Stimulated activated CD8-positive, alpha-beta memory T cell treated with anti-CD3 and anti-CD28 coated beads, Interleukin-15, amount 100 ng/mL, for 1 hour (primary cell): ENCODE measurements at places on chromosomes 4 and X.

DNA sequence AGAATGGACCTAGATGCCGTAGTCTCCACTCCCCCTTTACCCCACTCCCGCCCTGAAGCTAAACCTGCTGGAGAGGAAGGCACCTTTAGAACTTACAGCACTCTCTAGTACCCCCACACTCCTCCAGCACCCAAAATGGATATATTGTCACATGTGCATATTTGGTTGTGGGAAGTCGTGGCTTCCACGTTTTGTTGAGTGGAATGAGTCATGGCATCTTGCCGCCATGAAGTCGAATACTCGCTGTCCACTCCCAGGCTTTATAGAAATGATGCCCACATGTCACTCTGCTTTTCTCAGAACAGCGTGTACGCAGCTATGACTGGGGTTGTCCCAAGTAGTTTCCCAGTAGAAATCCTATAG, 545 bp downstream of the ABCE1 start:
- peak; percentile 20 for DNase-seq

DNA sequence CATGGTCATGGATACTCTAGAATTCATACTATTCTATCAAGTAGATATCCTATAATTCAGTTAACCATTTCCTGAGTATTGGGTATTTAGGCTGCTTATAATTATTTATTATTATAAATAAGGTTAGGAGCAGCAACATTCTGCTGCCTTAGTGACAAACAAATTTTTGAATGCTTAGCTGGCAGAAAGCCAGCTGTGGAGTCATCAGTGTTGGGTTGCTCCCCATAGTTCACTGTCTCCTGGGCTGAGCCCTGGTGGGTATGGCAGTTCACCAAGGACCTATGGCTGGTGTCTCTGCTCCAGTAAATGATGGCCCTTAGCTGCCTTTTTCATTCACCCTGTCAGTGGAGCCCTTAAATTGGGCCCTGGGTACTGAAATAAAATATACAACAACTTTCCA, 61.8 kb downstream of the SMARCA5 start:
- no peak for DNase-seq

GRCh38 chrX:110182362-110182761, 135.5 kb downstream of the AMMECR1 start:
- no peak for DNase-seq

- no peak for DNase-seq
Observed at GRCh38 chr4:99806545-99806944, 10.1 kb upstream of the DAPP1 start.

GRCh38 chr4:7465017-7465416, 30.3 kb upstream of the PSAPL1 start:
- no peak for DNase-seq

- DNase-seq = no peak
Observed at GRCh38 chr4:4829837-4830236, 29.6 kb upstream of the MSX1 start.

- DNase-seq = no peak
Observed at GRCh38 chr4:26723216-26723615, 137.4 kb upstream of the STIM2 start.

- DNase-seq = no peak
Observed at GRCh38 chrX:124333862-124334261, 1.4 kb downstream of the TEX13D start.

- DNase-seq = no peak
Observed at GRCh38 chr4:33948921-33949320, 2295.4 kb downstream of the ARAP2 start.

DNA sequence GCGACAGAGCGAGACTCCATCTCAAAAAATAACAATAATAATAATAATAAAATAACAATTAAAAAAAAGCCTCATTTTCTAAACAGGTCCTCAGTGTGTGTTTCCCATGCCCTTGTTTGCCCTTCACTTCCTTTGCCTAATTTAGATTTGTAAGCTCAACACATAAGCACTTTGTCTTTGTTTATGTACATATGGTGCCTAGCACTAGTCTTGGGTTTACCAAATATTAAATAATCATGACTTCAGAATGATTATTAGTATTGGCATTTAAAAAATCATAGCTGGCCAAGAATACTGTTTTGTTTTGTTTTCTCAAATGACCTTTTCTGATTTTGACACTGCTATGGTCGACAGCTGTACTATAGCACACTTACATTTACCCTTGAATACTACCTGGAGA, 6.4 kb upstream of the RAPGEF2 start:
- DNase-seq = no peak

DNA sequence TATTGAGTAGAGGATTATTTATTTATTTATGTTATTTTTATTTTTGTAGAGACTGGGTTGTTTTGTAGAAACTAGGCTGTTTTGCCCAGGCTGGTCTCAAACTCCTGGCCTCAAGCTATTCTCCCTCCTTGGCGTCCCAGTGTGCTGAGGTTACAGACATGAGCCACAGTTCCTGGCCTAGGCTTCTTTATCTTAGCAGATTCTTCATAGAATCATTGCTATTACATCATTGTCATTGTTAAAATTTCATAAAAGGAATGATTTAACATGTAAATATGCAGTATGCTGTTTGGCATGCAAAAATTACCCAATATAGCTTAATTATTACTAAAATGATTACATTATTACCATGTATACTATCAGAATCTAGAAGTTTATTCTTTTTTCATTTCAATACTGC, 24.2 kb downstream of the SULT1E1 start:
- no peak for DNase-seq

- no peak for DNase-seq
Observed at GRCh38 chrX:72054779-72055489, 76.8 kb downstream of the RTL5 start.
